Karpas-422 (cell line): ENCODE measurements at places on chromosomes 13 and 19. TPM values are rescaled to one million over a fixed set of nuclear protein-coding genes. Genes with fewer than 3 reads are reported as not detected.

- DNase-seq: no peak
These were observed 1108.4 kb upstream of the PCDH20 start for GRCh38 chr13:62524061-62524460.

DNA sequence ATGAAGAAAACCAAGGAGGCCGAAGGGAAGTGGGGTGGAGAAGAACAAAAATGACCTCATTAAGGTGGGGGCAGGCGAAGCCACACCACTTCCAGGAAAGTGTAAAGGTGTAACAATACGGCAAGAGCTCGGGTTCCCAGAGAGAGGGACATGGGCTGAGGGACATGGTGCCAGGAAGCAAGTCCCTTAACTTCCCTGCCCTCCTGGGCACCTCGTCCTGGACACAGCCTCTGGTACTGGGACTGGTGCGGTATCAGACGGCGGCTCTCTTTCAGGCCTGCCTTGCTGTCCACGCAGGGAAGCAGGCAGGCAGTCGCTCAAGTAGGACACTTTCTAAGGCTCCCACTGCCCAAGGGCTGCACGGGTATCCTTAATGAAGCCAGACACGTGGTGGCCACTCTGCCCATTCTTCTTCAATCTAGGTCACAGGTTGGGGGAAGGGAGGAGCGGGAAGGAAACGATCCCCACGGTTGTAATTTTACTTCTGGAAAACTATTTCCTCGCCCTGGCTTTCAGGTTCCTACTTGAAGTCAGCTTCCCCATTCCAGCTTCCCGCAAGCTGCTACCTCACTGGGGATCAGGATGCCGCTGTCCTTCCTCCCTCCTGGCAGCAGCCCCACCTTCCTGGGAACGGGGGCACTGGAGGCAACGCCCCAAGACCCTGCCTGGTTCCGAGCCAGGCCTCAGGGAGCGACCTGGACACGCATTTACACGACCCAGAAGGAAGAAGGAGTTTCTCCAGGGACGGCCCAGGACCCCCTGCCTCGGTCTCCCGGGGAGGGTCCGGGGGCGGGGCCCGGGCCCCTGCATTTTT lies 1.2 kb downstream of the AP3D1 start:
- DNase-seq: no peak

GRCh38 chr19:1471010-1471514 lies 8.0 kb downstream of the C19orf25 start:
- no peak for DNase-seq

DNA sequence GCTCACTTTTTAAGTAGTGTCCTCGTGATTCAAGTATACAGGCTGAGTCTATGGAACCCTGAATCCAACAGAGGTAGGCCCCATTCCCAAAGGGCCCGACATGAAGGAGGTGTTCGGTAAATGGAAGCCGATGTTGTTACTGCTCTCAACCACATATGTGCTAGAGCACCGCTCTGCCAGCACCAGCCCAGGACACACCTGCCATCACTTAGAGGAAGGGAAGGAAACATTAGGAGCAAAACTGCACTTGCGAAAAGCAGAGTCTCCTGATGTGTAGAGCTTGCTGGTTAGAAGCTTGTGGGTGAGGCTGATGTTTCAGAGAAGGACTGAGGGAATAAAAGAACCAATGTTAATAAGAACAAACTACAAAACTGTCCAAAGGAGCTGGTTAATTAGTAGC lies 9.4 kb upstream of the CCDC97 start:
- DNase-seq: no peak

DNA sequence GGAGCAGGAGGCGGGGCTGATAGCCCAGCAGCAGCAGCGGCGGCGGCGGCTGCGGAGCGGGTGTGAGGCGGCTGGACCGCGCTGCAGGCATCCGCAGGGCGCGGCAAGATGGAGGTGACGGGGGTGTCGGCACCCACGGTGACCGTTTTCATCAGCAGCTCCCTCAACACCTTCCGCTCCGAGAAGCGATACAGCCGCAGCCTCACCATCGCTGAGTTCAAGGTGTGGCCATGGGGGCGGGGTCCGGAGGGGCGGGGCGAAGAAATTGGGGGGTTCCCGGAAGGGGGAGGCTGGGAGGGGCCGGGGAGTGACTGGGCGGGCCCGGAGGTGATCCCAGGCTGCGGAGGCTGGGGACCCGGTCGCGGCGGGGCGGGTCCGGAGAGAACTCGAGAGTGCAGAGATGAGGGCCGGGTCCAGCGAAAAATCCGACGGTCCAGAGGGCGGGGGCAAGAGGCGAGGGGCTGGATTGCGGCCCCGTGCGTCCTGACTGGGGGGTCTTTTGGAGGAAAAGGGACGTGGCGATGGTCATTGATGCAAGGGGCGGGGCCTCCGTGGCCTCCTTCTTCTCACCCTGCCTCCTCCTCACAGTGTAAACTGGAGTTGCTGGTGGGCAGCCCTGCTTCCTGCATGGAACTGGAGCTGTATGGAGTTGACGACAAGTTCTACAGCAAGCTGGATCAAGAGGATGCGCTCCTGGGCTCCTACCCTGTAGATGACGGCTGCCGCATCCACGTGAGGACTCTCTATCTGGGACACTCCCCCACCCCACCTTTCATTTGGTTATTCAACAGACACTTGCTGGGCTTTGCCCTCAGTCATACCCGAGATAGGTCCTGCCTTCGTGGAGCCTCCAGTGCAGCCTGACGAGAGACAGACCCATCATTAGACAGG lies at the start of gene TBCB:
TSS of gene TBCB (plus strand) at position 16 of the 891 bp plus-strand sequence. CDS start at position 109, 93 bp downstream.
- DNase-seq: peak; percentile 81

GRCh38 chr13:102651892-102652291 lies 43.0 kb downstream of the METTL21C start:
- DNase-seq: no peak

- DNase-seq: no peak
These were observed 120.5 kb downstream of the TNFRSF19 start for GRCh38 chr13:23690668-23691067.

- no peak for DNase-seq
These were observed 15.9 kb downstream of the MLLT1 start for GRCh38 chr19:6263735-6264444.

DNA sequence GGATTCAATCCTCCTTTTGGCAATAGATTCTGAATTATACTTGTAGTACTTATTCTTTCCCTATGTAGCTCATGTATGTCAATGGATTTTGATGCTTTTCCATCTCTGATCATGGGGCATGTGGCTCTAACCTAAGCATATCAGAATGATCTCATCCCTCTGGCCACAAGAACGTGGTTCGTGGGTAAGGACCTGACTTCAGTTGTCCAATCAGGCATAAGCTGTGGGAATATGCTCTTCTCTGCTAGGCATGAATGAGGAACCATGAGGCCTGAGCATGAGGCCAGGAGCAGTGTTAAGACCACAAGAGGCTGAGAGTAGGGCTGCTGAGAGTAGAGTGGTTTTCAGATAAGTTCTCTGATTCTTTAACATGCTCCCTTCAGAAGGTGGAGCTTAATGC lies 292.4 kb upstream of the TSHZ3 start:
- no peak for DNase-seq

DNA sequence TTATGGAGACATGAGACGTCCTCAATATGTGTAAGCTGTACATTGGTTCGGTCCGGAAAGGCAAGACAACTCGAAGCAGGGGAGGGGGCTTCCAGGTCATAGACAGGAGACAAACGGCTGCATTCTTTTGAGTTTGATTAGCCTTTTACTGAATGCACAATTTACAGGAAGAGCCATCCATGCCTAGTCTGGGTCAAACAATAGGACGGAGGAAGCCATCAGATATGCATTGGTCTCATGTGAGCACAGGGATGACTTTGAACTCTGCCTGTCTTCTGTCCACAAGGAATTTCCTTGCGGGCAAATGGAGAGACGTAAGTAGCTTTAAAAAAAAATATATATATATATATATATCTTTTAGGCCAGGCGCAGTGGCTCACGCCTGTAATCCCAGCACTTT lies 1.9 kb upstream of the CCNP start:
- DNase-seq: no peak

- DNase-seq: no peak
These were observed 23.9 kb downstream of the C19orf81 start for GRCh38 chr19:50673118-50673517.

DNA sequence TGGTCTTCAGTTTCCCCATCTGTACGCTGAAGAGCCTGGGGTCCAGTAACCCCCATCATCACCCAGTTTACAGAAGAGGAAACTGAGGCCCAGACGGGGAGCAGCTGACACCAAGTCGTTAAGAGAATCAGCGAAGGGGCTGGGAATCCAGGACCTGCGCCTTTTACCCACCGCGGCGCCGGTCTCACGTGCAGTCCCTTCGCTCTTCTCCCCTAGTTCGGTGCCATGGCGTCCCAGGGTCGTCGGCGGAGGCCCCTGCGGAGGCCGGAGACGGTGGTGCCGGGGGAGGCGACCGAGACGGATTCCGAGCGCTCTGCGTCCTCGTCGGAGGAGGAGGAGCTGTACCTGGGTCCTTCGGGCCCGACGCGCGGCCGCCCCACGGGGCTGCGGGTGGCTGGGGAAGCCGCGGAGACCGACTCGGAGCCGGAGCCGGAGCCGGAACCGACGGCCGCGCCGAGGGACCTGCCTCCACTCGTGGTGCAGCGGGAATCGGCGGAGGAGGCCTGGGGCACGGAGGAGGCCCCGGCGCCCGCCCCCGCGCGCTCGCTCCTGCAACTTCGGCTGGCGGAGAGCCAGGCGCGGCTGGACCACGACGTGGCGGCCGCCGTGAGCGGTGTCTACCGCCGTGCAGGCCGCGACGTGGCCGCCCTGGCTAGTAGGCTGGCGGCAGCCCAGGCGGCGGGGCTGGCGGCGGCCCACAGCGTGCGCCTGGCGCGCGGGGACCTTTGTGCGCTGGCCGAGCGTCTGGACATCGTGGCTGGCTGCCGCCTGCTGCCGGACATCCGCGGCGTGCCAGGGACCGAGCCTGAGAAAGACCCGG lies 698 bp downstream of the BLOC1S3 start:
- DNase-seq: peak; percentile 67

Gene TJP3
- total RNA-seq: not detected in 2 replicates

Gene SPATA13
- 1.7 and 2.1 TPM in 2 replicates for total RNA-seq

Gene ACER1
- not detected in 2 replicates for total RNA-seq
